ENCODE measurements at places on chromosomes 4 and X.

GRCh38 chrX:1026263-1027015 is 186.0 kb downstream of the CRLF2 start:
- no peak for DNase-seq

DNA sequence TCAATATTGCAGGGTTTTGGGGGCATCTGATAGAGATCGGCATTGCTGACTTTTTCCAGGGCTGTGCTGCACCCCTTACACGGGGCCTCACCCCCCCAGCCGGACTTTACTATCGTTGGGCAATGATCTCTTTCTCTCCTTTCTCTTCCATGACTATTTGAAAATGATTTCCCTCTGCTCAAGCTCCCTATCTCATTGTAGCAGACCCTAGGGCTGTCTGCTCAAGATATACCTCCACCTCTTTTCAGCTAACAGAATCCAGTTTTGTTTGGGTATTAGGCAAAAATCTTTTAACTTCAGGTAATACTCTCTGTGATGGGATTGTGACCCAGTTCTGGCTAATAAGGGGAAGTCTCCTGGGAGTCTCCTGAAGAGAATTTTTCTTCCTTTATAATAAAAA is 43.5 kb upstream of the ATP6AP2 start:
- no peak for DNase-seq

DNA sequence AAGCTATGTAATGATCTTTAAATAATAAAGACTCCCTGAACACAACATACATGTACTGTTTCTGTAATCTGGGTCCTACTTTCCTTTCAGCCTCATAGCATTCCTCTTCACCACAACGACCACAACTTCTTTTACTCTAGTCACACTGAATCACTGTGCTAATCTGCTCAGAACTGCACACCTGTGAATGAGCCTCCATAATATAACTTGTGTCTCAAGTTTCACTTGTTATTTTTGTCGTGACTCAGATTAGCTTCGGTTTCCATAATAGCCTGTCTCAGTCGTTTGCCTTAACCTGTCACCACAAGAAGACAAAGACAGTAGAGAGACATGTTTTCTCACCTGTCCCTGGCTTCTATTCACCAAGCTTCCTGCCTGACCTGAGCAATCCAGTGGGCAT is 61.8 kb downstream of the MAGED1 start:
- no peak for DNase-seq

DNA sequence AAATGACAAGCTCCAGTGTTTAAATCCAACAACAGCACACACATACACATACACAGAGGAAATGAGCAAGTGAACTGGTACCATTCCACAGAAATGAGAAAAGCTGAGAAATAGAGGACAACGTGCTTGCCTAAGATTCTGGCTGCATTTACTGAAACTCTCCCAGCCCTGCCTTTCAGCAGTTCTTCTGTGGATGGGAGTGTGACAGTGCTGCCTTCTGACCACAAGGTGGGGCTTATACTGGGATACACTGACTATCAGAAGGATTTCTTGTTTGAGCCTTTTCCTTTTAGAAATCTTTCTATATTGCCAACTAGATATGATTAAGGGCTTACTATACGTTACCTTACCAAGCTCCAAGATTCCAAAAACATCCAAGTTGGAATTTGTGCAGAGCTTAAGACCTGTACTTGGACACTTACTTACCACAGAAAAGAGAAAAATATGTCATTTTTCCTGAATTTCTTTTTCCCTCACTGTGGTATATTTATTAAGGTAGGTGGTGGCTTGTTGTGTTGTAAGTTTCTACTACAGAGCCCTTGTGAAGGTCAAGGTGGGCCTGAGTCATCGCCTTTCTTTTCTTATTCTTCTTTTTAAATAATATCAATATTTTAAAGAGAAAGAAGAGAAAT is 10.7 kb upstream of the CXCL8 start:
- no peak for DNase-seq

GRCh38 chrX:119871599-119872395 is at the start of the genes NDUFA1 and RNF113A:
TSS of gene NDUFA1 (plus strand) at chrX:119871832. CDS start at chrX:119871912, 80 bp downstream.
TSS of gene RNF113A (minus strand) at chrX:119871733. CDS start at chrX:119871613, 120 bp downstream.
- DNase-seq = peak; percentile 70

GRCh38 chr4:10590896-10591295 is 93.7 kb downstream of the CLNK start:
- DNase-seq = no peak

- DNase-seq = no peak
These were observed 18.6 kb upstream of the CLNK start for GRCh38 chr4:10703156-10703555.

DNA sequence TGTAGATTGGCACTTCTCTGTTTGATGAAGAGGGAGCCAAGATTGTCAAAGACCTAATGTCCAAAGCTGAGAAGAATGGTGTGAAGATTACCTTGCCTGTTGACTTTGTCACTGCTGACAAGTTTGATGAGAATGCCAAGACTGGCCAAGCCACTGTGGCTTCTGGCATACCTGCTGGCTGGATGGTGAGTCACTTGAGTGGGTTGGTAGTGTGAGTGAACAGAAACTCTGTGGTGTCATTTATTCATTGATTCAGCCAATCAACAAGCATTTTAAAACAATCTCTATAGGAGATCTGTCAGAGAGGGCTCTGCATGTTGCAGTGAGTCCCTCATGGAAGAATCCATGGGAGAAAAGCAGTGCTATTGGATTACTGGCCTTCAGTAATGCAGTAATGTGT is 16.3 kb downstream of the TAF9B start:
- no peak for DNase-seq

DNA sequence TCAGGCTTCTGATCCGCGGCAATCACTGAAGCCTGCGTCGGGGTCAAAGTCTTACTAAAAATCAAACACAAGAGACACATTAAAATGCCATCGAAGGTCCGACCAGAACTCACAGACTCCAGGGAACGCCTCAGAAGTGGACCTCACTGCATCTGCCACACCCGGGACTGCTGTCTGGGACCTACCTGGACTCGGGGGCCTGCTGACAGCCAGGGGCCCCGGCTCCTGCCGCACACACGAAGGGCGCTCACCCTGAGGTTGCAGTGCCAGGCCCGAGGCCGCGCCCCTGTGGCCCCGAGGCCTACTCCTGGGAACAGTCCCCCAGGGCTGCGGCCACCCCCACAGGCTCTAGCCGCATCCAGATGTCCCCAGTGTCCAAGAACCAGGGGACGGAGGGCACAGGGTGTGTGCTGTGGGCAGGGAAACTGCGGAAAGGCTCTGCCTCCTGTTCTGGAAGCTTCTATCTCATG is 7.4 kb downstream of the CTBP1 start:
- DNase-seq = no peak

- no peak for DNase-seq
These were observed 58.9 kb upstream of the DKK2 start for GRCh38 chr4:107094976-107095375.

- no peak for DNase-seq
These were observed 36.5 kb upstream of the RASL11B start for GRCh38 chr4:52825460-52826090.

DNA sequence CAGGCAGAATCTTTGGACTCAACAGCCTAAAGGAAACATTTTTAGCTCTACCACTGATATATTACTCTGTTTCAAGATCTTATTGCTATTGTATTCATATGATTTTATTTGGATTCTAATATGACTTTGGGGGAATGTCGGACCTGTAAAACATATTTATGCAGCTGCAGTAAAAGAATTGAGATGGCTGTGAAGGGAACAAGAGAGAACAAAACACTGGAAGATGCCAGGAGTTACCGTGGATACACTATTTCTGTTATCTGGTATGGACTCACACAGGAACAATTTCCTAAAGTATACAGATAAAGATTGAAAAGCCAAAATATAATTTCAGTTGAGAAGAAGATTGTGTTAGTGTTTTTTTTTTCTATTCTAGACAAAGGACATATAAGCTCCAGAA is 113.0 kb upstream of the DCLK2 start:
- DNase-seq = no peak

- no peak for DNase-seq
These were observed 634 bp downstream of the APOO start for GRCh38 chrX:23907111-23907497.

- no peak for DNase-seq
These were observed 14.3 kb upstream of the FAM241A start for GRCh38 chr4:112130906-112131305.

GRCh38 chr4:112889199-112889598 is 160.3 kb upstream of the ANK2 start:
- DNase-seq = no peak

- DNase-seq = no peak
These were observed 122.0 kb downstream of the CT47B1 start for GRCh38 chrX:120753413-120754251.

DNA sequence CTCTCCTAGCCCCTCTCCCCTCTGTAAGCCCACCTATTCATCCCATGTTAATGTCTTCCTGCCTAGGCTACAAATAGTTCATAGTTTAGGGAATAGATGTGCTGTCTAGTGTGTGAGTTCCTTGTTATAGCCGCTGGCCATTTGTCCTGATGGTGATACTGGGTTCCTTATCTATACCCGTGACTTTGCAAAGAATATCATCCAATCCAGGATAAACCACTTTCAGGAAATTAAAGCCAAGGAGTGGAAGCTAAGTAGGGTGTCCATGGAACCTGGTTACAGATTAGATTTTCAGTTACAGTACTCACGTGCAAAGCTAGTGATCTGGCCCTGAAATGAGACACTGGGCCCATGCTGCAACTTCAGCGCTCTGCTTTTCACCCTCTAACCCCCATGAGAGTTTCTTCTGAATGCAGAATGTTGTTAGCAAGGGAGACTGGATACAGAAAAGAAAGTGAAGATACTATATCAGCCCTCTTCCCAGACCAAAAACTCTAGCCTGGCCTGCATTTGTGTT is 111.4 kb downstream of the TMEM164 start:
- no peak for DNase-seq

DNA sequence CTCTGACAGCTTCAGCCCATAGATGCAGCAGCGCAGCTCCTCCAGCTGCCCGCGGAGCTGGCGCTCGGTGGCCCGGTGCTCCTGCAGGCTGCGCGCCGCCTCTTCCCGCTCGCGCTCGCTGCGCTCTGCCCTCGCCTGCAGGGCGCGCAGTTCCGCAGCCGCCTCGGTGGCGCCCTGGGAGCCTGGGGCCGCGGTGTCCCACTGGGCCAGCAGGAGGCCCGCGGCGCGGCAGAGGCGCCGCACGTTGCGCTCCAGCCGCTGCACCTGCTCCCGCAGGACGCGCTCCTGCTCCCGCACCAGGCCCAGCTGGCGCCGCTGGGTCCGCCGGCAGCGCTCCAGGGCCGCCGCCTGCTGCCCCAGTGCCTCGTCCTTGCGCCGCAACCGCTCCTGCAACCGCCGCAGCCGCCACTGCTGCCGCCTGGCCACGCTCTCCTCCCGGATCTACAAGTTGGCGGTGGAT is 10.1 kb downstream of the C4orf50 start:
- DNase-seq = no peak

- DNase-seq = peak; percentile 79
These were observed 5.6 kb upstream of the KANTR start for GRCh38 chrX:53088136-53088974.

DNA sequence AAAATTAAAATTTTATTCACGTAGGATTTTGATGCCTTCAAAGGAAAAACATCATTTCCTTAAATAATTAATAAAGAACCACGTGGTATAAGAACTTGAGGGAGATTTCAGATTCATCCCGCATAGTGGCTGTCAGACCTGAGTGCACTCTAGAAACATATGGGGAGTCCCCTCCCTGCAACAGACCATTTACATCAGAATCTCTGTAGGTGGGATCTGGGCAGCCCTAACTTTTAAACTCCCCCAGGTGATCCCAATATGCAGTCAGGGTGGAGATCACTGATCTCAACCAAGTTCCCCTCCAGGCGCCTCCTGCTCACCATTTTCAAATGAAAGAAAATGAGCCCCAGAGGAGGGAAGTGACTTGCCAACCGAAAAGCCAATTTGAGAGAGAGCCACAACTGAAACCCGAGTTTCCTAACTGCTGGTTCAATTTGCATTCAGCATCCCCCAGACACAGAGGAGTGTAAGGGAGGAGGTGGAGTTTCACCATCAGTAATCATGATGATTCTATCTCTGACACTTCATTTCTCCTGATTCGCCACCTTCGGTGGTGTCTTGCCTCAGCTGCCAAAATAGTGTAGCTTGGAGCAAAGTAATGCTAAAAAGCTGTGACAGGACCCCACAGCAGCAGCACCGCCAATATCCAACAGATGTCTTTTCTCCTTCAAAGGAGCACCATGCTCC is 11.4 kb downstream of the RNF150 start:
- DNase-seq = no peak

DNA sequence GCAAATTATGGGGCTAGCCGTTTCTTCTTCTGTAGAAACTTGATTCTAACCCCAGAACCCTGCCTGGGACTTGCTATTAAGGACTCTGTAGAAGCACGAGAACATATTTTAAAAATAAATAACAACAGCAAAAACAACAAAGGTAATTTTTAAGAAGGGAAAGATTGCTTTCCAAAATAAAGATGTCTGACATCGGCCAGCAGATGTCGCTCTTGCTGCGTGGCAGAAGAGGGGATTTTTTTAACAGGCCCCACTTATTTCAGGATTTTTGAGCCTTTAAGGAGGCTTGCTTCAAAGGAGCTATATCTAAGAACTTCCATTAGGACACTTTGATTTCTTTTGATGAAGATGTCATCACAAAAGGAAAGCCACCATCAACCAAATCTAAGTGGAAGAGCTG is 62.8 kb upstream of the EGFL6 start:
- peak; percentile 43 for DNase-seq

DNA sequence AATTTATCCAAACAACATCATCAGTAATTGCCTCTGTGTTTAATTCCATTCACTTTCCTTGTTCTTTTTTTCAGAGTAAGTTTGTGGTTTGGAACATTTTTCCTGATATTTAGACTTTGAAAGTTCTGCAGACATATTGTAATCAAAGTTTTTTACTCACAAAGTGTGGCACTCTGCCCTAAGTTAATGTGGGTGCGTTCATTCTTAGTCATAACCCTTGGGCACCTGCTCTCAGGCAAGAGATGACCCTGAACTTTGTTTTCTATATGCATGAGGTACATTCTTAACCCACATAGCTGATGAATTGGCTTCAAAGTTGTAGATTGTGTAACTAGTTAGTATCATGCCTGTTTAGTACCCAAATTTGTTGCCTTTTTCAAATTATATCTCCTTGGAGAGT is 424.3 kb downstream of the GRXCR1 start:
- no peak for DNase-seq

DNA sequence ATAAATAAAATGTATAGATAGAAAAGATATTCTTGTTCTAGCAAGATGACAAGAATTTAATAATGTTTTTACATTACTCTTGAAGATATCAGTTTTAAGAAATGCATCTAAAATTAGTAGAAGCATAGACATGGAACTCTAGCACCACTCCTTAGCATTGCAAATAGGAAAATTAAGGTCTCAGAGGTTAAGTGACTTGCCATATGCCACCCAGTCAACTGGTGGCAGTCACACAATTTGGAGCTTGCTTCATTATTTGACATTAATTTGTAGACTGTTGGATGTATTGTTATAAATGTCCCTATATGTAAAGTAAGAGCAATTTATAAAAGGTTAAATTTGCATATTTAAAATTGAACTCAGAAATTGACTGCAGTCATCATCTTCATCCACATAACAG is 20.8 kb downstream of the GPM6A start:
- DNase-seq = no peak

DNA sequence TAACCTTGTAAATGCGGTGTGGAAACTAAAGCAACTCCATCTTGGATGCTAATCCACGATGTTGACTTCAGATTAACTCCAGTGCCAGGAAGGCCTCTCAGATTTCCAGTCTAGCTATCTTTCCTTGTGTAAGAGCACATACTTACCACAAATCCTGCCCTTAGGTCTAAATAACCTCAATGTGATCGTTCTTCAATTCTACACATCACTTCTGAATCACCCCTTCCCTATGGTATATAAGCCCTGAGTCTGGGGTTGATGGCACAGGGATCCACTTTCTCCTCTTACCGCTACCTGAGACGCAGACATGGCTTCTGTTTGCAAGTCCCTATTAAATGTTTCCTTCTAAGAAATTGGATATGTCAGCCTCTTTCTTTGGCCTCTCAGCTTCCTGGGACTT is 17.5 kb upstream of the ZNF41 start:
- no peak for DNase-seq
